ENCODE measurements at places on chromosomes 5 and 9.

DNA sequence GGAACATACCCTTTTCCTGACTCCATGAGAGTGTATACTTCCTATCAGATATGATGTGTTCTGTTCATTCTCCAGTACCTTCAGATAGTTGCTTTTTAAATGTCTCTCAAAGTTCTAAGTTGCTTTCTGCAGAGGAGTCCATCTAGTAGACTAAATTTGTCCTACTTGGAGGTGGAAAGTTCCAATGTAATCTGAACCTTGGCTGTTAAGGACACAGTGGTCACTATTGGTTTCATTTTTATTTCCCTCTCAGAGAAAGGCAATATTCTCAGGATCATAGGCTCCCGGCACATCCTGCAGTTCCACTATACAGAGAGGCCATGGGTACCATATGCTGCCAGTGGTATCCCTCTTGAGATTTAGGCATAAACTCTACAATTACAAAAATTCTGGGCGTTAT lies 634.6 kb downstream of the LRRC70 start:
- DNase-seq: no peak

GRCh38 chr9:113588936-113589335 lies 125.4 kb downstream of the RGS3 start:
- DNase-seq: no peak

DNA sequence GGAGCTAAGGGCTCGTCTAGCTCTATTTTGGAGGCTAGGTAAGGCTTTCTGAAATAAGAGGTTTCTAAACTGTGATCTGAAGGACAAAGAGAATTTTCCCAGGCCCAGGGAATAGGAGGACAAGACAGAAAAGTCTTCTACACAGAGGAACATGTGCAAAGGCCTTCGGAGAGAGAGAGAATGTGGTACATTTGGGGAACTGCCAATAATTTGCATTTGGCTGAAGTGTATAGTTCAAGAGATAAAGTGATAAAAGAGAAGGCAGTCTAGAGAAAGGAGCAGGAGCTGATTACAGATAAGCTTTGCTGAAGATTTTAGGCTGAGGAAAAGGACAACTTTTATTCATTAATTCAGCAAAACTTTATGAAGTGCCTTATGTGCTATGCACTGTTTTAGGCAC lies 214.4 kb upstream of the ELL2 start:
- DNase-seq: no peak

GRCh38 chr5:149035372-149035790 lies 27.5 kb downstream of the SH3TC2 start:
- peak; percentile 73 for DNase-seq

DNA sequence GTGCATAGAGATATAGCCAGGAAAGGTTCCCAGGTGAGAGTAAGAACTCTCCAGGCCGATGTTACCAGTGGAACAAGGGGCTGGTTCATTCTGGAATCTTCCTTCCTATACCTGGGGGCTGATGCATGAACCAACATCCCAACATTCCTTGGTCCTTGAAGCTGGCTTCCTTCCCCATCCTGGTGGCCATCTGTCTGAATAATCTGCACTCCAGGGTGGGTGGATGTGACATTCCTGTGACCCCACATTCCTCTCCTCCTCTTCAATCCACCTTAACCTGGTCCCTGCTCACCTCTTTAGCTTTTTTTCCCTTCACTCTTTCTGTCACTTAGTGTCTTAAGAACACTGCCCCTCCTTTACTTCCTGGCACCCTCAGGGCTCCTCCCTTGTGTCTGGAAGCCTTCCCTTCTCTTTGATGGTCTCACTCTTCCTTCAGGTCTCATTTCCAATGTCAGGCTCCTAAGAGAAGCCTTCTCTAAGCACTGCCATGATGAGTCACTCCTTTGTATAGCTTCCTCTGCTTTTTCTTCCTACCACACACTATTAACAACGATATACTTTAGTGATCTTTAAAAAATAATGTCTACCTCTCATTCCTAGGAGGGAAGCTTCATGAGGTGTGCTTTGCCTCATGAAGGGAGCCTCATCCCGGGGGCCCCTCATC lies 80.3 kb downstream of the BOD1 start:
- no peak for DNase-seq

GRCh38 chr5:113572716-113573115 lies 59.2 kb downstream of the YTHDC2 start:
- no peak for DNase-seq

- peak; percentile 92 for DNase-seq
These were observed at the start of gene UNC13B for GRCh38 chr9:35161713-35162604. TSS of gene UNC13B (plus strand) at chr9:35162009. CDS start at chr9:35162284, 275 bp downstream.

GRCh38 chr5:40021007-40021406 lies 596.2 kb upstream of the DAB2 start:
- no peak for DNase-seq

GRCh38 chr9:437066-437465 lies 222.4 kb downstream of the DOCK8 start:
- no peak for DNase-seq

DNA sequence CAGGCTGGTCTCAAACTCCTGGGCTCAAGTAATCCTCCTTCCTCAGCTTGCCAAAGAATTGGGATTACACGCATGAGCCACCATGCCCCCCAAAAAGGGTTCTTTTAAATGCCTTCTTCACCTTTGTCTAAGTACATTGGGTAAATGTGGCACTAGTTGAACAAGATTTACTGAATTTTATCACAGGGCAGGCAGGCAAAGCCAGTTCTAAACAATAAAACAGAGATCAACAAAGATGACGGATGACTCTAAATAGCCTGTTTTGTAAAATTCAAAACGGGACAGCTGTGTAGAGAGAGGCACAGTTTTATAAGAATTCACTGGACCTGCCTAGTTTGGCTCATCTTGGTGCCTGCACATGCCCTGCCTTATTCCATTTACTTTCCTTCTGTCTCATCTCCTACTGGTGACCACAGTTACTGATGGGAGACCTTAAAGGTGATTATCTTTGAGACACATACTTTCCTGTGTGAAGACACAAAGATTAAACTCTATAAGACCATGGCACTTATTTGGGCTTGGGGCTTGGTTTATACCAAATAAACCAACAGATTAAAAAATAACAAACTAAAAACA lies 149.6 kb upstream of the DMRT1 start:
- no peak for DNase-seq

- DNase-seq: no peak
These were observed 51.1 kb downstream of the GCNT1 start for GRCh38 chr9:76510041-76510440.

GRCh38 chr5:61731267-61731945 lies 399.3 kb downstream of the ZSWIM6 start:
- no peak for DNase-seq

- DNase-seq: no peak
These were observed 19.2 kb upstream of the FYB1 start for GRCh38 chr5:39238366-39239105.

GRCh38 chr5:165349735-165350134 lies 1844.3 kb downstream of the MAT2B start:
- peak; percentile 43 for DNase-seq

DNA sequence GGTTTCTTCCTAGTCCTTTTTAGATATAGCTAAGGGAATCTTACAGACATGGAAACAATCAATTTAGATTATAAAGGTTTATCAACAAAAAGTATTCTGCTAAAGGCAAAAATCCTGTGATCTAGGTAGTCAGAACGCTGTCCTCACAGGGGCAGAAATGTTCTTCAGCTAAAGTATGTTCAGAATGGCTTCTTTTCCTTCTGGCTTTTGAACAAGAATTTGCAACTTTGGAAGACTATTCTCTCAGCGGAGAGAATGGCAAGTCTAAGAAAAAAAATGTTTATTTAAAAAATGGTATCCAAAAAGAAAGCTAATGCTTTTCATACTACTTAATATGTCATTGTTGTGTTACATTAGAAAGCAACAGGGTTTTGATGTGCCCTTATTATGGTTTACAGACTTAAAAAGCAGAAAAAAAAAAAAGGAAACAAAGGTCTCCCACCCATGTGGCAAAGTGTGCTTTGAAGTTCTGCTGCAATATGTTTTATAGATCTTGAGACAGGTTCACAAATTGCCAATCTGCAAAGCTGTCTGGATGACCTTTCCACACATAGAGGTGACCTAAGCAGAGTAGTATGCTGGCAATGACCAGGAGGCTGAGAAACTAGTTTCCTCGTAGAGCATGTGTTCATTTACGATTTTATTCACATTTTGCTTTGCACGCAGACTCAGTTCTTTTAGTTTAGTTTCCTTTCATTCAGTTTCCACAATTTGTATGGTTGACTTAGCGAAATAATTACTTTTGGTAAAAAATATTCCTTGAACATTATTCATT lies 45.1 kb upstream of the PJA2 start:
- DNase-seq: no peak

DNA sequence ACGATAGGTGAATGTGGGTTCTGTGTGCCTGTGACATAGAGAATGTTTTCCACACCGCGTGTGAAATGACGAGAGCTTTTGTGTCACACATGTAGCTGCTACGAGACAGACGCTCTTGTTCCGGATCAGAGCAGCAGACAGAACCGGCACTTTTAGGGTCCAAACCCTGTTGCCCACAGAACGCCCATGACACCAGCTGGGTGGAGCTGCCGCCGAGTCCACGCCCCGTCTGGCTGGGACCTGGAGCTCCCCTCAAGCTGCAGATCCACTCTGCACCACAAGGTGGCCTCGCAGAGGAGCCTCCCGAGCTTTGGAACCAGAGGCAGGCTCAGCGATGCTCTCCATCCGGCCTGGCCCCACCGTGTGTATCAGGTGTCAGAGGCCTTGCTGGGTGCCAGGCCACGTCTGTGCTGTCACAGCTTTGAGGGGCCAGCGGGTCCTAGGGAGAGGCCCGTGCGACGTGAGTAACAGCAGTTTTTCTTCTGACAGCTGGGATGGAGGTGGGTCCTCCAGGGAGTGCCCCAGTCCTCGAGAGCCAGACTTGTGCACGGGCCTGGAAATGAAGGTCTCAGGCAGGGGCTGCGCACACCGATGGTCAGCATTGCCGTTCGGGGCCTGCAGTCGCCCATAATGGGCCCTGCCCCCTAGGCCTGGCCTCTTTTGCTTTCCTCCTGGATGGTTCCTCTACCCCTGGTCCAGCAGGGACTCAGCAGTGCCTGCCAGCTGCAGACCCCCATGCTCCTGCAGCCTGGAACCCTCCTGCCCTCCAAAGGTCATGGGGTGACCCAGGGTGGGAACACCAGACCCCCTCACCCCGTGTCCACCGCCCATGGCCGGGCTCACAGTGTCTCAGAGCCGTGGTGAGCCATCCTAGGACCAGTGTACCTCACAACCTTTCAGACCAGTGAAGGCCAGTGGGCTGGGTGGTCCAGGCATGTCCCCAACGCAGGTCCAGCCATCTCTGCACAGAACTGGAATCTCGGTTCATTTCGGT lies 2.5 kb upstream of the LRRC14B start:
- peak; percentile 77 for DNase-seq

GRCh38 chr5:2240118-2240904 lies 357.6 kb upstream of the IRX4 start:
- no peak for DNase-seq

- no peak for DNase-seq
These were observed 240.2 kb upstream of the GLRA1 start for GRCh38 chr5:152164860-152165259.

DNA sequence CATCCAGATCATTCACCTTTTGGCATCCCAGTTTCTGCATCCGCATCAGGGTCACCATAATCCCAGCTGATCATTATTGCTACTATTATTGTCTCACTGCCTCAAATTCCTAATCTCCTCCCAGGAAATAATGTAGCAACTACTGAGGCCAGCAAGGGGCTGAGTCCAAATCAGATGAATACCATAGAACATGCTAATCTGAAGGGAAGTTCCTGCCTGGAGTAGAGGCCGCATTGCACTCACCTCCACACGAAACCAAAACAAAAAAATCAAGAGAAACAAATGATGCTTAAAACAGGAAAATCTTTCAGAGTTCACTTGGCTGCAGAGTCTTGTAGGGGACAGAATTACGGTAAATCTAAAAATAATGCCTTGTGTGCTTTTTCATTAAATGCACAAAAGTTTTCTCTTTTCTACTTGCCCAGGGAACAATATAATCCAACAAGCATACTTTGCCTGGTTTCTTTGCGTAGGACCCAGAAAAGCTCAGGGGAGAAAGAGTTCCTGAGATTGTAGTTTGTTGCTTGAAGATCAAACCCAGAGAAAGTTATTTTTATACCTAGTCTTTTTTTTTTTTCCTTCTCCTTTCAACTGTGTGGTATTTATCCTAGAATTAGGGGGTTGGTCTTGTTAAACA lies 87.7 kb upstream of the KLF4 start:
- no peak for DNase-seq

GRCh38 chr9:114080773-114081440 lies 2.8 kb upstream of the AMBP start:
- DNase-seq: no peak

- DNase-seq: no peak
These were observed 19.3 kb upstream of the DMRTA1 start for GRCh38 chr9:22427226-22427880.

- peak; percentile 92 for DNase-seq
These were observed 19.7 kb downstream of the GPR107 start for GRCh38 chr9:130073373-130073772.

All from inflammatory macrophage treated with lipopolysaccharide for 4 hours (primary cell).